ENCODE measurements at places on chromosomes 7 and 10. TPM values are rescaled to one million over a fixed set of nuclear protein-coding genes. Genes with fewer than 3 reads are reported as not detected.

- DNase-seq, result no peak
Measured at GRCh38 chr7:80787721-80788120, 131.1 kb downstream of the SEMA3C start.

- DNase-seq, result no peak
Measured at GRCh38 chr10:31186225-31187000, 132.6 kb upstream of the ZEB1 start.

DNA sequence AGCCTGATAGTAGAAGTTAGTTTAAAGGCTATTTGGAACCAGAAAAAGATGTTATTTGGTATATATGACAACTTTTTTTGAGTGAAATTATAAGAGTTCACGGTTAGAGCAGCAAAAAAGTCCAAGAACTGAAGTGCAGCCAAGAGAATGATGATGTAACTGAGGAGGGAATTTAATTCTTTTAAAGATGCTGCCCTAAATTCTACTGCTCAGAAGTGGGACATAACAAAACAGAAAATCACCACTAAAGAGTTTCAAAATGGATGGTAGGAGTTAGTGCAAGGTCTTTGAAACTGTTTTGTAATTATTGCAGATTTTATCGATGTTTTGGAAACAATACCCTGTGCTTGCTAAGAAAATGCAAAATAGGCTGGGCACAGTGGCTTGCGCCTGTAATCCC is 6.5 kb downstream of the SAMD8 start:
- no peak for DNase-seq

- no peak for DNase-seq
Measured at GRCh38 chr10:88800152-88801125, 2.1 kb upstream of the LIPM start.

- DNase-seq, result peak; percentile 87
Measured at GRCh38 chr10:110226543-110226925, 19.1 kb downstream of the MXI1 start.

DNA sequence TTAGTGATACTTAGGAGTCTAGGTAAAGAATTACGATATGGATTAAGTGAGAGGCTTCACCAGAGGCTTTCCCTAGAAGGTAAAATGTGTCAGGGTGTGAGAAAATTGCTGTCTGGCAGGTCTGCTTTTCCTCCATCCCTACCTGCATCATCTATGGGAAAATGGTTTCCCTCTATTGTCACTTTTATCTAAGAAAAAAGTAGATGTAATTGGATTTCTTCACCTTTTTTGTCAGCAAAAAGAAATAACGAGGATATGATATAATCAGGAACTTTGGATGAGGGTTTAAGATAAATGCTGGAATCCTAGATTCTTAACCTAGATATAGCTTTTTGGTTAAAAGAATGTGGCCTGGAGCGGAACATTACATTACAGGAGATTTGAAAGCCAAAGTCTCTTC is 146.1 kb downstream of the MAGI2 start:
- DNase-seq, result no peak

DNA sequence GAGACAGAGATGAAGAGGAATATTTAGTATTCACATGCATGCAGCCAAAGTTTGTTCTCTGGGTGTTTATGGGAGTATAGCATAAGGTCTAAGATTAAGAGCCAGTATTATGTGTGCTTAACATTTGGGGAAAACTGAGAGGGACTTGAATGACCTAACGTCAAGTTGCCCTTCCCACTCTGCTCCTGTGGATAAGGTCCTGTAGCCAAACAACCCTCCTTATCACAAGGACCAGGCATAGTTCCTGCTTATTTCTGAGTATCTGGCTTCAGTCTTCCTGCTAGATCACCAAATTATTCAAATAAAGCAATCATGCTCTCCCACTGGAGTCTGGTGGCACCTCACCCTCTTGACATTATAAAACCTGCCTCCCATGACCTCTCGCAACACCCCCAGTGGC is 137.9 kb upstream of the SEMA3E start:
- no peak for DNase-seq

GRCh38 chr7:126228356-126229061 is 1024.2 kb downstream of the GRM8 start:
- DNase-seq, result no peak

DNA sequence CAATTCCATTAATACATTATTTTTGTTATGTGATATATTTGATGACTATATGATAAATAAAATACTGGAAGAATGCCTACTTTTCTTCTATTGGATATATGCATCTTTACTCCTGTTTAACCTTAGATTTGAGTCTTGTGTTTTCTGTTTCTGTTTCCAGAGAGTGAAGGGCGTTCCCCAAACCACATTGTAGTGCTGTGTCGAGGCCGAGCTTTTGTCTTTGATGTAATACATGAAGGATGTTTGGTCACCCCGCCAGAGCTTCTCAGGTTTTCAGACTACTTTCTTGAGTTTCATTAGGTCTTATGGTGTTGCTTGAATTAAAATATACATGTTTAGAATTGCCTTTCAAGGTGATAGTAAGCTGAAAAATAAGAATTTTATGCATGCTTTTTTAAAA is 23.8 kb downstream of the CROT start:
- no peak for DNase-seq

- DNase-seq, result no peak
Measured at GRCh38 chr7:83532219-83532618, 116.7 kb downstream of the SEMA3E start.

Gene CYP26C1
- total RNA-seq, result 0.07 TPM

Gene UPK3B
- total RNA-seq, result 5.0 TPM
